ENCODE measurements at places on chromosomes 12 and 14.

DNA sequence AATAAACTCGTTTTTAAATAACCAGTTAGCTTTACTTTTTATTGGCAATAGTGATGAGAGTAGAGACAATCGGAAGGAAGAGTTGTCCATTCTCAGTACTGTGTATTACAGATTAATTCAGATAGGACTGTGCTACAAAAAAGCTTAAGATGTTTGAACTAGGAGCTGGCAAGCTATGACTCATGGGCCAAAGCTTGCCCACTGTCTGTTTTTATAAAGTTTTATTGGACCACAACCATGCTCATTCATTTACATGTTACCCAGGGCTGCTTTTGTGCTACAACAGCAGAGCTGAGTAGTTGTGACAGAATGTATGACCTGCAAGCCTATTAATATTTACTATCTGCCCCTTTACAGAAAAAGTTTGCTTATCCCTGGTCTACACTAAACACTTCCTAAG lies 19.4 kb downstream of the GNS start:
- no peak for DNase-seq

- no peak for DNase-seq
Measured at GRCh38 chr12:76290963-76291859, 57.0 kb downstream of the BBS10 start.

DNA sequence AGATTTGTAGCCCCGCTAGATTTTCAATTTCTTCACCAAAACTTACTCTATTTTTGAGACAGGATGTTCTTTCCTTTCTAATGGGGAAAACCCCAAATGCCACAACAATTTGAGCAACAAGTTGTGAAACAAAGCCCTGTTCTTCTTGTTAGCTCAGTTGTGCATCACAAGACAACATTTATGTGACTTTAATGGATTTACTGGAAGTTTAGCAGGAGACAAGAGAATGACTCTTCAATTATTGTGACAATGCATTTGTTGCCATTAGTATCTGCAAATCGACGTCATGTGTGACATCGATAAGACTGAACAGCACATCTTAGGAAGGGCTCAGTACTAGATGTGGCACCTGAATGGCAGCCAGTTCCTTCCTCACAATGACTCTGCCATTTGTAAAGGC lies 1028.9 kb upstream of the TMEM132C start:
- no peak for DNase-seq

DNA sequence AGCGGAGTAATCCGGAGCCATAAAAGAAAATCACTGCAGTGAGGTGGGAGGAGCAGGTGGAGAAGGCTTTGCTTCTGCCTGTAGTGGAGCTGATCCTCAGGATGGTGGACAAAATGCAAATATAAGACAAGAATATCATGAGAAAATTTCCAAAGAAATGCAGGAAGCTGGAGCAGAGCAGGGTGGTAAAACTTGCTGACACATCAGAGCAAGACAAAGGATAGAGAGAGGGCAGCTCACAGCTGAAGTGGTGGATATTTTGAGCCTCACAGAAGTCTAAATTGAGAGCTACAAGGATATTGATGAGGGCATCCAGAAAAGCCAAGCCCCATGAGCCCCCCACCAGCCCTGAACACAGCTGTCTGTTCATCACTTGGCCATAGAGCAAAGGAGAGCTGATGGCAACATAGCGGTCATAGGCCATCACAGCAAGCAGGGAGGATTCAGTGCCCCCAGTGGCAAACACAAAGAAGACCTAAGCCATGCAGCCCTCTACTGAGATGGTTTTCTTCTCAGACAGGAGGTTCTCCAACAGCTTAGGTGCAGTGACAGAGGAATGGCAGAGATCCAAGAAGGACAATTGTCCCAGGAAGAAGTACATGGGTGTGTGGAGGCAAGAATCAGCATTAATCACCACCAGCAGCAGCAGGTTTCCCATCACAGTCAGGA lies 30.0 kb upstream of the ANP32D start:
- no peak for DNase-seq

- DNase-seq, result peak; percentile 71
Measured at GRCh38 chr14:99586761-99587459, 17.1 kb downstream of the CCDC85C start.

GRCh38 chr12:6112004-6112403 lies 12.5 kb downstream of the VWF start:
- no peak for DNase-seq

DNA sequence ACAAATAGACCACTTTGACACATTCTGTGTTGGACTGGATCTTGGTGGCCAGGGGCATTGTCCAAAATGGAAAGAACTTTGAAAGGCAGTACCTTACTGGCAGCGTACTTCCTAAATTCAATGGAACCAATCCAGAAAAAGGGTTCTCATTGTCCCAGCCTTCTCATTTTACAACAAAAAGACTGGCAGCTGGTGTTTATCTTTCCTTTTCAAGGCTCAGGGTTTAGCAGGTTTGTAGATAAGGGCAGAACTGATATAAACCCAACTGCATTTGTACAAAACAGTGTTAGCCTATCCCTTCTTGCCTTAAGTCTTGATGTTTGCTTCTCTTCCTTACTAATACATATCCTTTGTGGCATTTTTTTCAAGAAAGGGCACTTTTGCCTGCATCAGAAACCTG lies 7.7 kb downstream of the THAP2 start:
- DNase-seq, result no peak

DNA sequence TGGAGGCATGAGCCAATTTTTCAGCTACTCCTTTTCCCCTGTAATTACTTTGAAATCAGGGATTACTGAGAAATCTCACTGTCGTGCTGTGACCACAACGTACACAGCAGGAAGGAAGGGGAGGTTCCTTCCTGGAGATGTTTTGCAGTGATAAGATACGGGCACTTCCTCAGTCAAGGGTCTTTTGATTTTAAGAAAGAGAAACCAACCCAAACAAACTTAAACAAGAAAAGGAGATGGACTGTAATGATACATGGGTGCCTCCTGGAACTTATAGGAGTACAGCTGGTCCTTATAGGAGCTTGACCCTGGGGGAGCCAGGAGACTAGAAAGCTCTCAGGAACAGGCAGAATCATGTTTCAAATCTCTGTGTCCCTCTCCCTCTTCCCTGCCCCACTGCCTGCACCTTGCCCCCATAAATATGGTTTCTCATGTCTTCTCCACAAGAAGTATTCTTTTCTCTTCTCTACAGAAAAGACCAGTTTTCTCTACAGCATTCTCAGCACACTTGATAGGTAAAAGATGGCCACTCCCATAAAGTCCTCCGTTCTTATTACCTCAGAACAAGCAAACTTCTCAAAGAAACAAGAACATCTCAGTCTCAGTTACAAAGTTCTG lies 281.1 kb upstream of the AMIGO2 start:
- DNase-seq, result no peak

DNA sequence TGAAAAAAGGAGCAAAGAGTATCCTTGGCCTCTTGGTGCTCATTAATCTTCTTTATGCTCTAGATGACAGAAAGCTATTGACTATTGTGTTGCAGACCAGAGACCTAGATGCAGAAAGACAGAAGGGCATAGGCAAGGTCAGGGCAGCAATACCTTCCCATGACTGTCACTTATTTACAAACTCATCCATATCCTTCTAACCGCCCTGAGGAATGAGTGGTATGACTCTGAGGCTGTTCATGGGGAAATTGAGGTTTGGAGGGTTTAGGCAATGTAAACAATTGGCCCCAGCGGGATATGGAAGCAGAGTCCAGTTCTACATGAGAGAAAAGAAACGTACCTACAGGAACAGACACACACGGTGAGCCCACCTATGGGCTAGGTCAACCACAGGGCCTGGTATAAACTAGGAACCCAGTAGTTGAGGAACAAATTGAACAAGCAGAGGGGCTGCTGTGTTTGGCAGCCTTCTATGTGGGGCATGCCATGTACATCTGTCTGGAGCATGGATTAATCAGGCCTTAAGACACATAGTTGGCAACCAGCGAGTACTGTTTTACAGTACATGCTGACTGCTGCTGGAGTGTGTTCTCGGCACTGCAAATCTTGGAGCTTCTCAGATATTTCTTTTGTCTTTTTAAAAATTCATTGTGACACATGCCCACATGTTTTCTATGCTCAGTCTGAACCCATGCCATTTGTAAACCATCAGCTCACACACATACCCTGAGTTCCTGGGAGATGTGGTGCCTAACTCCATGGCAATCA lies 159.7 kb upstream of the NTF3 start:
- no peak for DNase-seq

GRCh38 chr14:60482743-60483142 lies 3.1 kb downstream of the C14orf39 start:
- no peak for DNase-seq

Measured in upper lobe of left lung (tissue), 6 donors.